Stimulated activated CD4-positive, alpha-beta T cell treated with anti-CD3 and anti-CD28 coated beads, TNF-alpha, amount 100 ng/mL, for 1 hour (primary cell): ENCODE measurements at places on chromosomes 12 and 14.

GRCh38 chr12:5989621-5990020 lies 44.6 kb upstream of the ANO2 start:
- no peak for DNase-seq

- DNase-seq = no peak
Observed at GRCh38 chr12:93848523-93849101, 171.4 kb downstream of the CRADD start.

DNA sequence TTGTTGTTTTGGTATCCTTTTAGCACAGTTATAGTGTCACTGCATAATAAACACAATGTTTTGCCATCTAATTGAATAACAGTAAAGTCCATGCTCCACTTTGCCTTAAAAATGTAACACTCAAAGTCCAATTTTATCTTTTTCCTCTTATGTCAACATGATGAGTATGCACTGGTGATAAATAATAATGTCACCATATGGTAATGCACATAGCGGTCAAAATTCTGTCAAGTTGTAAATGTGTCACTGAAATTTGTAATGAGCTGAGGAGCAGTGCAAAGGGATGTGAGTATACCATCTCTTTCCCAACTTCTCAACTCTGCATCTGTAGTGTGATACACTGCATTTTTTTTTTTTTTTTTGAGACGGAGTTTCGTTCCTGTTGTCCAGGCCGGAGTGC lies 65.7 kb downstream of the EML5 start:
- DNase-seq = no peak

- no peak for DNase-seq
Observed at GRCh38 chr12:122389677-122390076, 32.8 kb downstream of the CLIP1 start.

GRCh38 chr12:47980197-47980596 lies 16.8 kb downstream of the TMEM106C start:
- no peak for DNase-seq

DNA sequence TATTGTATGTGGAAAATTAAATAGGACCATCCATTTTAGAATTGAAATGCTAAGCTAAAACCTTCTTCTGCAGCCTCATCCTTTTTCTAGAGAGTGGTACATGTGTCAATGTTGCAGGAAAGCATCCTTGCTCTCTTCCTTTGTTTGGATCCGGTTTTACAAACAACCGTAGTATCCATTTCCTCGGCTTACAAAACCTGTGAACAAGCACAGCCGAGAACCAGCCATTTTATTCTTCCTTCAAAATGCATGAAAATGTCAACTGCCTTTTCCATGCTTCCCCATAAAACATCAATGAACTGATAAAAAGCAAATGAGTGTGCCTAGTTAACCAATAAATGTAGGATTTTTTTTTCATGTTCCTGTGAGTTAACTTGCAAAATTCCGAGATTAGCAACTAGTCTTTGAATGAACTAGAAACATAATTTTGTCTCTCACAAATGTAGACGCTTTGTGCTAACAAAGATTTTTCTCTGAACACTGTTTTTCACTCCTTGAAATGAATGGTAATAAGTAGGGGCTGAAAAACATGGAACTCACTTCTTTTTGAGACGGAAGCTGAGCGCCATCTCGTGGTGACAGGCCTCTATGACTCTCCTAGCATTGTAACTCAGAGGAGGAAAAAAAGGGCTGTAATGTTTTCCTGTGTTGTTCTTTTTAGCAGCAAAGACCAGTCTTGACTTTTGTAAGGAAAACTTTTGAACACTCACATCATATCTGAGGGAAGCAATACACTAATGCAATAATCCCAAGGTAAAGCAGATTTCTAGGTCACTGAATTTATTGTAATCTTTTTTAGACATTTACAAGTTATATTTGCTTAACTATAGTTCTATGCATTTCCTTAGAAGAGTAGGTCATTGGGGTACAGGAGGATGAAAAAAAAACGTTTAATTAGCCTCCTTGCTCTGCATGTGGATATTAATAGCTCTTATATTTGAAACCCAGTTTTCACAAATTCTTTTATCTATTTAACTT lies 157.4 kb upstream of the FOXG1 start:
- no peak for DNase-seq
